ENCODE measurements at places on chromosomes 2 and 18.

GRCh38 chr2:117712684-117713083, 101.8 kb upstream of the DDX18 start:
- no peak for DNase-seq

DNA sequence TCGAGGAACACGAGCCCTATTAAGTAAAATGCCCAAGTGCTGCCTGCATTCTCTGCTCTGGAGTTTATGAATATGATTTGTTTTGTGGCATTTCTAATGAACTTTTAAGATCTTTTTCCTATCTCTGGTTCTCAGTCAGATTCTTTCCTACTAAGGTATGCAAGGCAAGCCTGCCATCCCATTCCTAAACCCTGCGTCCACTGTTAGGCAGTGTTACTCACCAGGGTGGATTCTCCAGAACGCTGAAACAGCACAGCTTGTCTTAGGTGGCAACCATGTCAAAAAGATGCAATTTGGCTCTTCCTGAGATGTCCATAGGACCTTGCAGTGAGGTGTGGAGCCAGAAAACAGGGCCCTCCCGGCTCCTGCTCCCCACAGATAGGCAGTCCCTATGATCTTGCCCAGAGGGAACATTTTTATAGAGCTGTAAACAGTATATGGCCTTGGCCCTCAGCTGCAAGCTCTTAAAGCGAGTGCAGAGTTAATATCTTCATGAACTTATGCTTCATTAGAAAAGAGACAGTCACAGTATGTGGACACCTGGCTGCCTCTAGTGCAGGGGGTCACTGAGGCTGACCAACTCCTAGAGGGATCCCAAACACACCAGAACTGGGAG, 84.4 kb downstream of the TPGS2 start:
- no peak for DNase-seq

GRCh38 chr18:9058406-9058805, 44.1 kb upstream of the NDUFV2 start:
- DNase-seq: no peak

DNA sequence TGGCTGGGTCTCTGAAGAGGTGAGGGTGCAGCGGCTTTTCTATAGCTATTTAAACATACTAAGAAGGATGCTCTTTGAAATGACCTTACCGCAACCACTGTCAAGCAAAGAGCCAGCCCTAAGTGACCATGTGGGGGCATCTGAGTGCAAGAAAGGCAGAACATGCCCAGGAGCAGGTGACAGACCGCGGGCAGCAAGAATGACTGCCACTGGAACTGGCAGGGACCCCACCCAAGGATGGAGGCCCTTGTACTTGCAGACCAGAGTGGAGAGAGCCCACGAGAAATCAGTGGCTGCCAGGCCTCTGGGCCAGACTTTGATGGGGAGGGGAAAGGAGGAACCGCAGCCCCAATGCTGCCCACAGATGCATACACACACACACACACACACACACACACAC, 33.1 kb downstream of the DNMT3A start:
- no peak for DNase-seq

DNA sequence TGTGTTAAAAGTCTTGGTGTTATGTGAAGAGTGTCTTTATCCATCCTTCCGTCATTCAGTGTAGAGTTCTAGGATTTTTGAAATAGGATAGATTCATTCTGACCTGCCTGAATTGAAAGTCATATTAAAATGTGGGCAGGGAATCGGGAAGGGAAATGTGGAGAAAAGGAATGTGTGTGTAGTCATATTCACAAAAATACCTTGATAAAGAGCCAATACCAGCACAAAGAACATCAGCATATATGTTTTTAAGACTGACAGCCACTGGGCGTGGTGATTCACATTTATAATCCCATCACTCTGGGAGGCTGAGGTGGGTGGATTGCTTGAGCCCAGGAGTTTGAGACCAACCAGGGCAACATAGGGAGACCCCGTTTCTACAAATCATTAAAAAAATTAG, 188.1 kb downstream of the CAMKMT start:
- DNase-seq: no peak

GRCh38 chr2:195985741-195986140, 82.9 kb downstream of the DNAH7 start:
- no peak for DNase-seq

DNA sequence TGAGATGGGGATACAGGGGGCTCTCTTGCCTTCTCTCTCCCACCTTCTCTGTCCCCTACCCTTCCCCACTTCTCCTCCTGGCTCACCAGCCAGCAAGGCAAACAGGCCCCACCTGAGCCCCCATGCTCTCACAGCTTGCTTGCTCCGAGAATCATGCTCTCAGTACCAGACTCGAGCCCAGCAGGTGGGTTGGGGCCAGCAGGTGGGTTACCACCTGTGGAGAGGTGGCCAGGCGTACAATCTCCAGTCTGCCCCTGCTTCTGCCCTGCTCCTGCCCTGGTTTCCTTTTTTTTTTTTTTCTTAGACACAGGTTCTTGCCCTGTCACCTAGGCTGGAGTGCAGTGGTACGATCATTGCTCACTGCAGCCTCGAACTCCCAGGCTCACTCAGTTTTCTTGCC, 214.5 kb downstream of the SH3RF3 start:
- no peak for DNase-seq

DNA sequence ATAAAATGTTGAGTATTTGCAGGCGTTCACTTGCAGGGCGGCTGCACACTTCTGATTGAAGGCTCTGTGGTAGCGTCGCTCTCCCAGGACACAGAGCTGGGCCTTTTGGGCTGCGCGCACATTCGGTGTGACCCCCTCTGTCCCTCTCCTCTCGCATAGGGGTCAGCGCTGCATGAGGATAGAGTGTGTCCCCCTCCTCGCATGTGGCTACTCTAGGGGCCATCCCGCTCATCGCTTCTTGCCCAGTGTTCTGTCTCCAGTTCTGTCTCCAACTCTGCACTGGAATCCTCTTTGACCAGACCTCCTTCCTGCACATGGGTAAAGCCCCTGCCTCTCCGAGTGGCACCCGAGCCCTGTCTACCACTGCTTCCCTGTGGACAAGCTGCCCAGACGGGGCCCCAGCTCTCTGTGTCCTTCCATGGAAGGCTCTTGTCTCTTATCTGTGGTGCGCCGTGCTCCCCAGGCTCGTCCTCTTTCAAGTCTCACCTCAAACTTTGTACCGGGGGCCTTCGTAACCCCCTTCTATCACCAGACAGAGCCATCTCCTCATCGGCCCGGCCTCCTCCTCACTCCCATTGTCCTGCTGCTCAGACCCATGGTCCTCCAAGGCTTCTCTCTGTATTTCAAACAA, 278.0 kb upstream of the HDAC4 start:
- no peak for DNase-seq

GRCh38 chr2:96783388-96783787, 22.7 kb downstream of the CNNM4 start:
- no peak for DNase-seq

- DNase-seq: no peak
These were observed 246.1 kb upstream of the TNP1 start for GRCh38 chr2:217105733-217106649.

- DNase-seq: no peak
These were observed 324.1 kb upstream of the NT5C1B start for GRCh38 chr2:18913512-18913911.
